Fibroblast of skin of left biceps (primary cell): ENCODE measurements at places on chromosomes 3 and 15.
A peak's percentile ranks its signal among the peaks of the same experiment; 100 is the strongest.

- no peak for DNase-seq
Observed at GRCh38 chr3:49121132-49121736, 611 bp upstream of the USP19 start.

DNA sequence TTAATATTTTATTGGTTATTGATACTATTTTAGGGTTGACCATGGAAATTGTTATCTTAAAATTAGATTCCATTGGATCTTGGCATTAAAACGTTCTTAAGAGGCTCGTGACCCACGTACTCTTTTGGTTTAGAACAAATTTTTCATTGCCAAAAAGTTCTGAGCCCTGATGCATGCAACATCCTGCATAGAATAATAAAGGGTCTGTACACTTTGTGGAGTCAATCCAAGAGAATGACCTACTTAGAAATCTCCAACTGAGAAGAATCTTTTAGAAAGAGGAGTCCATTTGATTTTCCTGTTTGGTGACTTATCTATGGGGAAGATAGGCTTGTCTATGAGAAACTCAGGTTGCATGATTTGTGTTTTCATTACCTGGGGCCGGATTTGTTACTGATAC, 404.2 kb upstream of the RGMA start:
- no peak for DNase-seq

- no peak for DNase-seq
Observed at GRCh38 chr15:52788099-52788986, 1.8 kb downstream of the ONECUT1 start.

DNA sequence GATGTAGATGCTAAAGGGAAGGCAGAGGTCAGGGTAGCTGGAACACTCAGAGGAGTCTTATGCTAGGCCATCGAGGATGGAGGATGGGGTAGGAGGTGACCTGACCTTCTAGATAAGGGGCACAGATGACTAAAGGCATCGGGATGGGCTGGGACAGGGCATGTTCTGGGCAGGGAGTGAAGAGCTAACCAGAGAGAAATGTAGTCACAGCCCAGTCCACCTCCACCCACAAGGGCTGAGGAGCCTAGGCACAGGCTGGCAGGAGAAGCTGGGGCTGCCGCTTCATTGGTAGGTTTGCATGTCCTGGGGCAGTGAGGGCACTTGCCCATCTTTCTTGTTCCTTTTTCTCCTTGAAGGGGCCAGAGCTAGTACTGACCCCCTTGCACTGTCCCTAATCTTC, 12.6 kb downstream of the CLK3 start:
- DNase-seq, result no peak

DNA sequence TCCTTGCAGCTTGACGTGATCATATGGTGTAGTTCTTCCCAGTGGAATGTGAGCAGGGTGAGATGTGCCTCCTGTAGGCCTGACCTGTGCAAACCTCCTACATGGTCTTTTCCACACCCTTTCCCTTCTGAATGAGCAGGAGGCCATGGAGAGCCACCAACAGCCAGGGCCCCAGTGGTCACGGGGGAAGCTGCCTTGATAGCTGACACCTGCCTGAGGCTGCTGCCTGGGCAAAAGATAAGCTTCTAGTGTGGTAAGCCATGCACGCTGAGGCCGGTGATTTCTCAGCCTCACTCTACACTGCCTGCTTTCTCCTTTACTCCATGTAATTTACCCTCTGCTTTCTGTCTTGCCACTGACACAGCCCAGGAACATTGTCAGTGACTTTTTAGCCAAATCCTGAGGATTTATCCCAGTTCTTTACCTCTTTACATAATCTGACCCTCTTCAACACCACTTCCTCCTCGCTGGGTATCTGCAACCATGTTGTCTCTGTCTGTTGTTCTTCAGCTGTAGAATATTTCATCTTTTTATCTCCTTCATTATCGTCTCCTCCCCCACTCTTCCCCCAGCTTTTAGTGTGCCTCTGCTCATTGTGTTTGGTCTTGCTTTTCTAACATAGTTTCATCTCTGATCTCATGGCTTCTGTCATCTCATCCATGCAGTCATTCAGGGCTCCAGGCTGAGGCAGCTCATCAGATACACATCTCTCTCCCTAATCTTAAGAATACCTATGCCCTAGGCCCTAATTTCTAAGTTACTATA, 11.2 kb upstream of the KBTBD12 start:
- no peak for DNase-seq

DNA sequence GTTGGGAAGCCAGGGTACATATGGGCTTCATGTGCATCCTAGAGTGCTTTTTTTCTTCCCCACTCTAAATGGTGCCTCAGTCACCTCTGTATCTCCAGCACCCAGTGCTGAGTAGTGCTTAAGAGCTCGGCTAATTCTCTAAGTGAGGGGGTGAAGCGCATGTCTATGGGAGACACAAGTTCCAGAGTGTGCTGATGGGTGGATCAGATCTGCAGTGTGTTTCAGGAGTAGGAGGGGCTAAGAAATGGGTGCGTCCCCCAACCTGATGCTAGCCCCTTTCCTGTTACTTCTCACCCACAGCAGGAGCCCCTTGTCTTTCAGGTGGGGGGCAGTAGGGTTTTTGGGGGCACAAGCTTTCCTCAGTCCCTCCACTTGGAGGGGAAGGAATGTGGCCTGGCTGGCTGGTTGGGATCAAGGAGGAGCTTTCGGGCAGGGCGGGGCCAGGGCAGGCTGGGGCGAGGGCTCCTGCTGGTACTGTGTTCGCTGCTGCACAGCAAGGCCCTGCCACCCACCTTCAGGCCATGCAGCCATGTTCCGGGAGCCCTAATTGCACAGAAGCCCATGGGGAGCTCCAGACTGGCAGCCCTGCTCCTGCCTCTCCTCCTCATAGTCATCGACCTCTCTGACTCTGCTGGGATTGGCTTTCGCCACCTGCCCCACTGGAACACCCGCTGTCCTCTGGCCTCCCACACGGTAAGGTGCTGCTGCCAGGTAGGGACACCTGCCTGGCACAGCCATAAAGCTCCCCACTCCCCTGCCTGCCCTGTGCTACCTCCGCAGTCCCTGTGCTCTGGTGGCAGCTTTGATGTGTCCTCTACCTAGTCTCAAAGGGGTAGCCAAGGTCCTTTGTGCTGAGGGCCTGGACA, at the start of gene IL17RE:
IL17RE (plus strand) TSS at position 477 of the 866 bp plus-strand sequence; CDS start at position 562, 85 bp downstream.
- no peak for DNase-seq

DNA sequence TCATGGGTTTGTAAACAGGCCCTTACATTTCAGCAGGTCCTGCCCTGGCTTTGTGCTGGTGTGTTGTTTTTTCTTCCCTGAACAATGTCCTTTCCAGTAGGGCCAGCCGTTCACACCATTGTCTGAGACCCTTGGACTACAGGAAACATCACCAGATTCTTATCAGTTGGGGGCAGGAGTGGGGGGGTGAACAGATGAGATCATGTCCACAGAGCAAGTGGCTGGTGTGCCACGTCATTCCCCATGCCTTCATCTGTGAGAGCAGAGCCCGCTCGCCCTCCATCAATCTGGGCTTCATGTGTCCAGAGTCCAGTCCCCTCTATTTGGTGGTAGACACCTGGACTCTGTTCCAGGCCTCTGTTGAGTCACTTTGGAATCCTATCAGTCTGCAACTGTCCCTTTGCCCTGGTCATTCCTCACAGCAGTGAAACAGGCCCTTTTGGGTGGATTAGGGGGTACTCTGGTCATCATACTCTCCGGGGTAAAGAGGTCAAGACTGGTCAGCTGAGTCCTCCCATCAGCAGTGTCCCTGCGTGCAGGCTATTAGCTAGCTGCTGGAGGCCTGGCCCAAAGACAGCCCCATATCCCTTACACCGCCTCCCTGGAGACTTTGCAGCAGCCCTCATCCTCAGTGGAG, 15.0 kb downstream of the SEMA3G start:
- DNase-seq, result no peak

GRCh38 chr15:82849556-82850512, 40.4 kb downstream of the WHAMM start:
- DNase-seq, result peak; percentile 44

DNA sequence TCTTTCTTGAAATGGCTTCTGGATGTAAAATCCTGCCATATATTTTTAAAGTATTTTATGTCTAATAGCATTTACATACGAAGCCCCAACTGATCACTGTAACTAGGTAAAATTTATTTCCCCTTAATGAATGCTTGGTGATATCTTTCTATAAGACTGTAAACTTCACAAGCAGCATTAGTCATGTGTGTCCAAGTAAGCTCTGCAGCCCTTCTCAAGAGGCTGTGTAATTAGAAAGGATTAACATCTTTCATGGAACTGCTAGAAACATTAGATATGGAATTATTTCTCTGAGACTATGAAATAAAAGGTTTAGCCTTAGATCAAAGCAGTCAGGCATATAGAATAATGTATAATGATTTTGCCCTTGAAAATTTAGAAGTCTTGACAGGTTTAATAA, 143.3 kb downstream of the EPHA3 start:
- DNase-seq, result no peak

GRCh38 chr15:81024265-81024872, 23.6 kb downstream of the TLNRD1 start:
- DNase-seq, result no peak

- DNase-seq, result peak; percentile 49
Observed at GRCh38 chr3:154779571-154779970, 300.5 kb upstream of the MME start.

GRCh38 chr15:35986191-35986721, 440.3 kb upstream of the DPH6 start:
- no peak for DNase-seq

GRCh38 chr3:194833114-194833910, 147.6 kb downstream of the FAM43A start:
- DNase-seq, result no peak

- DNase-seq, result no peak
Observed at GRCh38 chr3:158640646-158641045, 3.7 kb upstream of the GFM1 start.

- no peak for DNase-seq
Observed at GRCh38 chr15:71051539-71051938, 63.7 kb upstream of the THSD4 start.

DNA sequence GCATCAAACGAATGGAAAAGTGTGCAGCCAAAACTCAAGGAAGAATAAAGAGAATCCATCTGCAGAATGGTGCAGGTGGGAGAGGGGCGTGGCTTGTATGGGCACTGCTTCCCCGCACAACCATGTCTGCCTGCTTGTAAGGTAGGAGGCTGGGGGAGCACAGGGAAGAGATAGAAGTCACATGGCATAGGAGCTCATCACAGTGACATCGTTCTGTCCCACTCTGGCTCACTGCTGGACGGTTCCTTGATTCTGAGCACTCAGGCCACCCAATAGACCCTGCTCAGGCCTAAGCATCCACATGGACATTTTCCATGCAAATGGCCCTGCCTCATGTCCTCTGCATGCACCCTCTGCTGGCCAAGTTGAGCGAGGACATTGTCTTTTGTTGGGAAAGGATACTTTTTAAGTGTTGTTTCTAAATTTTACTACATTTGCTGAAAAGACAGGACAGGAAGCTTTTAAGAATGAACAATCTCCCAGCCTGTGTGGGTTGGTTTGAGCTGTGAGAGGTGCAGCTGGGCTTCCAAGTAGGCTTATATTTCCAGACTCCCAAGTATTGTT, 3.1 kb downstream of the MYLK start:
- peak; percentile 15 for DNase-seq

- no peak for DNase-seq
Observed at GRCh38 chr3:148315756-148316155, 381.9 kb upstream of the AGTR1 start.

DNA sequence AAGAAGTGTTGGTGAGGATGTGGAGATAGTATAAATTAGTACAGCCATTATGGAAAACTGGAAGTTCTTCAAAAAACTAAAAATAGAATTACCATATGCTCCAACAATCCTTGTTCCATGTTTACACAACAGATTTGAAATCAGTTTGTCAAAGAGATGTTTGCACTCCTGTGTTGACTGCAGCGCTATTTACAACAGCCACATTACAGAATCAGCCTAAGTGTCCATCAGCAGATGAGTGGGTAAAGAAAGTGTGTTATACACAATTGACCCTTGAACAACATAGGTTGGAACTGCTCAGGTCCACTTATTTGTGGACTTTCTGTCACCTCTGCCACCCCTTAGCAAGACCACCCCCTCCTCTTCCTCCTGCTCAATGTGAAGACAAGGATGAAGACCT, 34.7 kb downstream of the LMLN start:
- no peak for DNase-seq
